ENCODE measurements at places on chromosomes 11 and 22.

DNA sequence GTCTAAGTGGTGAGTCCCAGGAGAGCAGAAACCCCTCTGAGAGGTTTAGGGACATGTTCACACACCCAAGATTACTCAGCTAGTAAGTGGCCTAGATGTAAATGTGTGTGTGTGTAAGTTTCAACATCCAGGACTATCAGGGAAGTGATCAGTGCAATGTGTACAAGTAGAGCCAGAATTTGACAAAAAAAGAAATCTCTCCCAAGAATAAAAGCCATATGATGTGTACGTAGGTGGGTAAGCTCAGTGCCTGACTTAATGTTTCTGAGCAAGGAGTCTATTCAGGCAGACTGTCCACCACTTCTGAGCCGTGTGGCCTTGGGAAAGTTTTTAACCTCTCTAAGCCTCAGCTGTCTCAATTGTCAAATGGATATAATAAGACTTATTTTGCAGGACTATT is 133.8 kb upstream of the NAV2 start:
- H3K27me3 ChIP-seq: peaks cover 2% of the 10 kb centered on the region
- no peak overlapping the region for H3K4me3 ChIP-seq
- no peaks in the 10 kb centered on the region for H3K4me1 ChIP-seq
- no peak overlapping the region for H3K27ac ChIP-seq

DNA sequence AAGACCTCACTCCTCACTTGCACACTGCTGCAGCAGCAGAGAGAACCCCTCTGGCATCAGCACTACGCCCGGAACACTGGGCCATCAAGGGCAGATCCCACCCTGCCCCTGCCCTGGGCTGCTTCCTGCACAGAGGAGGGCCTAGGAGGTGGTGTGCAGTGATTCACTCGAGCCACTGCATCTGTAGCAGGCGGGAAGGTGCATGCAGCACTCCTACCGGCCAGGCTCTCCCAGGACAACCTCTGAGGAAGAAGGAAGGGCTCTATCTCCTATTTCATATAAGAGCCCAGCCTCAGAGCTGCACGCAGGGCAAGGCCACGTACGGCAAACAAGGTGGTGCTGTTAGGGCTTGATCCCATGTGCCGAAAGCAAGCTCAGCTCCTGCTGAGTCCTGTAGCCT is 14.2 kb downstream of the RANGAP1 start:
- peaks cover 43% of the 10 kb centered on the region for H3K36me3 ChIP-seq
- H3K4me3 ChIP-seq: no peak overlapping the region
- no peaks in the 10 kb centered on the region for H3K27me3 ChIP-seq
- H3K27ac ChIP-seq: no peak overlapping the region
- no peak for DNase-seq

GRCh38 chr22:43928468-43928867 is 4.9 kb downstream of the PNPLA3 start:
- no peak overlapping the region for H3K27ac ChIP-seq
- no peak for DNase-seq
- H3K4me3 ChIP-seq: no peak overlapping the region
- H3K27me3 ChIP-seq: peaks cover 17% of the 10 kb centered on the region
- H3K36me3 ChIP-seq: no peaks in the 10 kb centered on the region

GRCh38 chr22:45887202-45888131 is 89.5 kb downstream of the WNT7B start:
- H3K27me3 ChIP-seq: peaks cover 2% of the 10 kb centered on the region
- no peak overlapping the region for H3K4me3 ChIP-seq
- H3K4me1 ChIP-seq: no peaks in the 10 kb centered on the region

DNA sequence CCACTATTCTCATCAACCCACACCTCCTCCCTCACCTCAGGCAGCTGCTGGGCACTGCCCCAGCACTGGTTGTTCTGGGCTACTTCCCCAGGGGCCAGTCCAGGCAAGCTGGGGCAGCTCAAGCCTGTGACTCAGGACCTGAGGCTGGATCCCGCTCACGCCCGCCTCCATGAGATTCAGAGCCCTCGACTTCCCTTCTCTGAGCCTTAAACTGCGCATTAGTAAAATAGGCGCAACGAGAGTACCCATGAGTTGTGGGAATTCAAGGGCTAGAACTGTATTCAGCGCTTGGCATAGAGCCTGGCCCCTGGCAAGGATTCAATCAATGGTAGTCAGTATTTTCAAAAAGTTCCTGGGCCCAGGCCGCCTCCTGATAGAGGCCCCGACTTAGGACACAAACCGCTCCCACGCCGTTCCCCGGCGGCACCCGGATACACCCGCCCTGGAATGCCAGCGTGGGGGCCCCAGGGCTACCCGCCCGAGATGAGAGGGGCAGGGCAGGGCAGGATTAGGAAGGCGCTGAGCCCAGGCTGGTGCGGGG is 723 bp upstream of the CD82 start:
- H3K27me3 ChIP-seq: no peaks in the 10 kb centered on the region
- DNase-seq: no peak
- H3K36me3 ChIP-seq: peaks cover 19% of the 10 kb centered on the region
- H3K4me3 ChIP-seq: peak overlapping the region; percentile 86
- H3K4me1 ChIP-seq: peaks cover 75% of the 10 kb centered on the region
- H3K27ac ChIP-seq: peak overlapping the region; percentile 80

DNA sequence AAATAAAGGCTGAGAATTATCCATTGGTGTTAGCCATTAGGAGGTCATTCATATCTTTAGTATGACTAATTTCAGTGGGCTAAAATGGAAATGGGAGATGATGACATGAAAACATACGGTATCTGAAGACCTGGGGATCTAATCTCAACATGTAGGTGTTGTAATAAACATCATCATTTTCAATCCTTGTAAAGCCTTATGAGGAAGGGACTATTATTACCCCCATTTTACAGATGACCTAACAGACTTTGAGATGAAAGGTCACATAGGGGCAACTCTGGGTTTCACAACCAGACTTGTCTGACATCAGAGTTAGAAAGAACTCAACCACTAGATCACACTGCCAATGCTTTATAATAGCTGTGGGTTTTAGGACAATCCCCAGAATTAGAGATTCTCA is 34.8 kb upstream of the TMEM135 start:
- no peaks in the 10 kb centered on the region for H3K4me1 ChIP-seq
- H3K27ac ChIP-seq: no peak overlapping the region
- H3K4me3 ChIP-seq: no peak overlapping the region
- no peaks in the 10 kb centered on the region for H3K36me3 ChIP-seq
- peaks cover 2% of the 10 kb centered on the region for H3K27me3 ChIP-seq

DNA sequence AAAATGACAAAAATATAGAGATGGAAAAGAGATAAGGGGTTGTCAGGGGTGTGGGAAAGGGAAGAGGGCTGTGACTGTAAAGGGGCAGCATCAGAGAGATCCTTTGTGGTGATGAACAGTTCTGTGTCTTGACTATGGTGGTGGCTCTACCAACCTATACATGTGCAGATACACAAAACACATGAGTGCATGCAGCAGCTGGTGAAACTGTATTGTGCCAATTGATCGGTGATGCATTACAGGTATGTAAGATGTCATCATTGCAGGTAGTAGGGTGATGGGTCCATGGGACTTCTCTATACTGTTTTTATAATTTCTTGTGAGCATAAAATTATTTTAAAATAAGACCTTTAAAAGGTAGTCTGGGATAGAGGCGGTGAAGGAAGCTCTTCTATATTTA is 24.1 kb upstream of the ZDHHC13 start:
- H3K4me1 ChIP-seq: no peaks in the 10 kb centered on the region
- H3K36me3 ChIP-seq: no peaks in the 10 kb centered on the region
- no peak overlapping the region for H3K27ac ChIP-seq
- no peak for DNase-seq
- peaks cover 37% of the 10 kb centered on the region for H3K27me3 ChIP-seq

DNA sequence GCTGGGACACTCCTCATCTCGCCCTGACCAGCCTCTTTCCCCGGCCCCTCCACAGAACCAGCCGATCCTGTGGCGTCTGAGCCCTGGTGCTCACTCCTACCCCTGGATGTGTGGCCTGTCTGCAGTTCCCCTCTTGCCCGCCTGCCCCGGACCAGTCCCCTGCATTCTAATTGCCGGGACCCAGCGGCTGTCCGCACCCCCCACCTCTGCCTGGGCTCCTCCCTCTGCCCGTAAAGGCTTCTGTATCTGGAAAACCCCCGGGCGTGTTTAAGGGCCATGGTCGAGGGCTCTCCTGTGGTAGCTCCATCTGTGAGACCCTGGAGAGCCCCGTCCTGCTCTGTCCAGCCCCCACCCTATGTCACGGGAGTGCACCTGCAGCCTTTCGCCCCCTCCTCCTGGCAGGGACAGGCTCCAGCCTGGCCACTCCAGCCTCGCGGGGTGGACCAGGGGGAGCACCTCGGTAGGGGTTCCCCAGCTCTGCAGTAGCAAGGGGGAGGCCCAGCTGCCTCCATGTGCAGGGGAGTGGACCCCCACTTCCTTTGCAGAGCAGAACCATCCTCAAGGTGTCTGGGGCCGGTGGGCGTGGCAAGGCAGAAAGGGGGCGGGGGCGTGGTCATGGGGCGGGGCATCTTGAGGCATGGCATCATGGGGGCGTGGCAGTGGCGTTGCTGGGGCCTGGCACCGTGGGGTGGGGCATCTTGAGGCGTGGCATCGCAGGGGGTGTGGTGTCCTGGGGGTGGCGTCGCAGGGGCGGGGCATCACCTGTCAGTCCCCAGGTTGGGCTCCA is 430.4 kb downstream of the TBC1D22A start:
- no peaks in the 10 kb centered on the region for H3K4me1 ChIP-seq
- no peak for DNase-seq
- H3K27ac ChIP-seq: no peak overlapping the region
- H3K27me3 ChIP-seq: no peaks in the 10 kb centered on the region

- peaks cover 74% of the 10 kb centered on the region for H3K36me3 ChIP-seq
- DNase-seq: peak; percentile 87
- H3K4me3 ChIP-seq: no peak overlapping the region
- no peaks in the 10 kb centered on the region for H3K27me3 ChIP-seq
Measured at GRCh38 chr22:36301384-36301828, 48.5 kb downstream of the APOL1 start.

GRCh38 chr11:77191429-77191822 is 63.4 kb downstream of the MYO7A start:
- H3K27ac ChIP-seq: no peak overlapping the region
- no peak overlapping the region for H3K4me3 ChIP-seq
- H3K36me3 ChIP-seq: no peaks in the 10 kb centered on the region
- H3K27me3 ChIP-seq: no peaks in the 10 kb centered on the region

Measured in activated CD4-positive, alpha-beta T cell treated with anti-CD3 and anti-CD28 coated beads, Interleukin-2, amount 10 ng/mL, durations not matched to agents 7 days and 5 days (primary cell).